ENCODE measurements at places on chromosomes 7 and 10.

DNA sequence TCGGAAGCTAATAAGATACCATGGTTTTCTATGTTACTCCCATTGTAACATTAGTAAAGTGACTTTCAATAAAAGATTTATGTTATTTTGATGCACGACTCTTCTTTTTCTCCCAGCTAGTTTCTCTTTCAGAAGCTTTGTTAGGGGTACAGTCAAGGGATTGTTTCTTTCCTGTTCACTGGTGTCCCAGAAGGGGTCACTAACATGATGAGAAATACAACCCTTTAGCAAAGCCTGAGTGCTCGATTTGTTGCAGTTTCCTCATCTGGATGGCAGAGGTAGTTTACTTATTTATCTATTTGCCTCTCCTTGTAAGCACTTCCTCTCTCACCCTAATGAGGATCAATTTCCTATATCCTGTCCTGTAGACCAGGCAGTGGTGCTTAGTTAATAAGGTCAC, 17.0 kb downstream of the SRI start:
- DNase-seq = no peak

DNA sequence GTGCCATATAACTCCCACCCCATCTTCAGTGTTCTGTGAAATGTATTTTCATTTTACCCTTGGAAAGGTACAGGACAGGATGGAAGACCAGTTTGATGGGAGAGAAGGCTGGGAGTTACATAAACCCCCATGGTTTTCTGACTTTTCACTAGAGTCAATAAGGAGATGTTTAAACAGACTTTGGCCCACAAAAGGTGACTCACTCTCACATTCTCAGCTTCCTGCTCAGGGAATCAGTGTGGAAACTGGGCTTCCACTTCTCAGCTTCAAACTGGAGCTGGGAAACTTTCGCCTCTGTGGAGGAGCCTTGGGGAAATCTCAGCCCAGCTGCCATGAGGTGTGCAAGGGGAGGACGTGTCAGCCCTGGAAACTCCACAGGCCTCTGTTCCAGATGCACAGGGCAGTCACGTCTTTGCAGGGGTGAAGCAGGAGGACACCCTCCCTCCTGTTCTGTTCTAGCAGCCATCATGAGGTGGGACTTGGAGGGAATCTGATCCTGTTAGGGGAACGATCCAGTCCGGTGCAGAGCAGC, 560.5 kb upstream of the GALNT17 start:
- no peak for DNase-seq

DNA sequence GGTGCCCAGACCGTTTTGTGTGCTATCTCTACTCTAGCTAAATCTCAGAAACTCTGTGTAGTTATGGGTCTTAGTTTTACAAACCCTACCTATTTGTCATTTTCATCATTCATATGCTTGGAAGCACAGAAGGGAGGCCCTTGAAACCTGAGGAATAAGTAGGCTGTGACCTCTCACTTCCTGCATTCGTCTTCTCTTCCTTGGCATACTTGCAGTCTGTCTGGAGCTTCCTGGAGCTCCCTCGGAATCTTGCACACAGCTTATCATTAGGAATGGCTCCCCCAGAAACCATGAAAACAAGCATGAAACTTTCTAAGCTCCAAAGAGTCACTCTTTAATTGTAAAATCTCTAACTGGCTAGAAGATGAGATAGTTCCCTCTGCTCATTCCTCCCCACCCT, 376.9 kb upstream of the MYO3A start:
- no peak for DNase-seq

DNA sequence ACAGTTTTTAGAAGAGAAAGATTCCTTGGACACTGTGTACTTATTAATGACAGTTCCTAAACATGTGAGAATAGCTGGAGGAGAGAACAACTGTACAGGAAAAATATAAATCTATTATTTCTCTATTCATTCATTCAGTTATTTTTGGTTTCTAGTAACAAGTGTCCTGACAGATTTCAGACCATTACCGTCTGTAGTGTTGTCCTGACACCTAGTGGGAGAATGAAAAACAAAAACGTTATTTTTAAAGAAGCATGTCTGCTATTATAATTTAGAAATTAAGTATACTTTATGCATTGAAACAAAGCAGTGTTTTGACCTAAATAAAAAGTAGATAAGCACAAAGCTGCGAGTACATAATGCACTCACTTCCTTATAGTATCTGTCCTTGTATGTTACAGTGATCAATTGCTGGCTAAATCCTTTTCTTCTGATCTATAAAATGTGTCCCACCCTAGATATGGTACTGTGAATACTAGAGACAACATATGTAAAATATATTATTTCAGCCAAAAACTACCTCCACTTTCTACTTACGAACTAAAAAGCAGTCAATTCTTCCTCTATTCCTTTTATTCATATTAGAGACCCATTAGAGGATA, 575.6 kb downstream of the ARL4A start:
- no peak for DNase-seq

- DNase-seq = no peak
Measured at GRCh38 chr7:79420464-79420863, 33.0 kb downstream of the MAGI2 start.

GRCh38 chr10:99806091-99806490, 23.7 kb downstream of the ABCC2 start:
- no peak for DNase-seq

DNA sequence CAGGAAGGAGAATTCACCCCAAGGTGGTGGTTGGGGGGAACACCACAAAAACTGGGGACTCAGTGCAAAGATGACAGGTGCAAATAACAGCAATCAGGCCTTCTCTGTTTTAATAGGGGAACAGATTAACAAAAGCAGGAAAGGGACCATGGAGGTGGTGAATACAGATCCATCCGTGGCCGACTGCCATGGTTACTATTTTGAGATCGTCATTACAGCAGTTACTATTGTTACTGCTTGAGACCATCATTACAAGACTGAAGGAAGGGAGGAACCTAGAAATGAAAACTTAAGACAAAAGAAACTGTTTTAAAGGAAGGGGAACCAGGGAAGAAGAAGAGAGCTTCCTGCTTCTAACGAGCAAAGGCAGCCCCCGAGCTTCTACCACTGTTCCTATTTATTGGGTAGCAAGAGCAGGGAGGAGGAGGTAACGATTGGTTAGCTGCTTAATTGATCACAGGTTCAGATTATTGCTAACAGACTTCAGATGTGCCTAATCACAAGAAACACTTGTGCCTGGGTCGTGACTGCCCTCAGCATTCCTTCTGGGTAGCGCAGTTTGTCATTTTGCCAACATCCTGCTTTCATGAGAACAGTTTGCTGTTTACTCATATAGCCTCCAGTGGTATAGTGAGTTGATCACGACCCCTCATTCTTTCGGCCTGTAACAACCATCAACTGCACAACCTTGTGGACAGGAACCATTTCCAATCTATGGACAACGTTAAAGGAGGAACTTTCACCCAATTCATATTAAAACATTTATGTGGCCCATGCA, 216.3 kb downstream of the CHCHD3 start:
- DNase-seq = no peak
